NCI-H524 (cell line): ENCODE measurements at places on chromosomes 1 and 21.

DNA sequence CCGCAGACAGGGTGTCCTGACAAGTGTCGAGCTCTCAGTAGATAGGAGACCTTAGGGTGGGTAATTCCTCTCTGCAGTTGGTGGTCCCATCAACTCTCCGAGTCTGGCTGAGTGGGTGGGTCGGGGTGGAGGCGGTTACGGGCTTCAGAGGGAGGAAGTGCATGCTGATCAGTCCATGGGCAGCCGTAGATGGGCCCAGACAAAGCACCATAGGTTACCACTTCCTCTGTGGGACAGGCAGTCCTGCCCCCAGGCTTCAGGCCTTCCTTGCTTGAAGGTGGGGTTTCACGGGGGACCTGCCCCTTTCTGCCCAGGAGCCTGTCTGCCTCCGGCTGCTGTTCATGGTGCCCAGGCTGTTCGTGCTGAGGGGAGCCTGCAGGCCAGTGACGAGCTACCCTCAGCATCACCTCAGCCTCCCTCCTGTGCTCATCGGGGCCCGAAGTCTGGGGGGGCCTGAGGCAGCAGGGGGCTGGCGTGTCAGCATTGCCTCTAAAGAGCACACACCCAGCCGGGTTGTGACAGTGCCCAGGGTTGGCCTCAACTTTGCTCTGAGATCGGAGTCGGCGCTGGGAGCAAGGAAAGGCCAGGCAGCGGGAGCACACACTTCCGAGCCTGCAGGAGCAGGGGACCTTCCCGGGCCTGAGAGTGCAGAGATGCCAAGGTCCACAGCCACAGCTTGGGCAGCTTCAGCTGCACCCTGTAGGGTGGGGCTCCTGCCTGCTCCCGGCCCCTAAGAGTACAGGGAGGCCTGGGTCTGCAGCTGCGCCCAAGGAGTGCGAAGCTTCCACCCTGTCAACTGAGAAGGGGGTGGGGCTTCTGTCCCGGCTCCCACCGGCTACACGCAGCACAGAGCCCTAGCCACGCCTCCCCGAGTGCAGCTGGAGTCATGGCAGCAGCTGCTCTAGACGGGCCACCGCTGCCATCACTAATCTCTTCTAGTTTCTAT is 225.4 kb upstream of the NRIP1 start:
- peak; percentile 85 for DNase-seq

DNA sequence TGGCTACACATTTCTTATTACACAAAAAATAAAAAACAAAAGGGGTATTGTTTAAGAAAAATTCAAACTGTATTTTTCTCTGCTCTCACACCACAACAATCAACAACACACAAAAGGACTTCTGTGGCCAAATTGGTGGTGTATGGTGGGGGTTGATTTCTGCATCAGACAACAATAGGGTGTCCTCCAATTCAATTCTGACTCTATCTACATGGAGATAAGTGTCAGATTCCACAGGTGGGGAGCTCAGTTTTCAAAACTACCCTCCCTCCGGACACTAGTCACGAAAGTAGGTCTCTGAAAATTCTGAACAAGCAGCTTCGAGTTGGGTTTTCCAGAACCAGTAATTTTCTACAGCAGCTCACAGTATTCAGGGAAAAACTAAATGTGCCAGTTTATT is 744.9 kb upstream of the NCAM2 start:
- DNase-seq = no peak

DNA sequence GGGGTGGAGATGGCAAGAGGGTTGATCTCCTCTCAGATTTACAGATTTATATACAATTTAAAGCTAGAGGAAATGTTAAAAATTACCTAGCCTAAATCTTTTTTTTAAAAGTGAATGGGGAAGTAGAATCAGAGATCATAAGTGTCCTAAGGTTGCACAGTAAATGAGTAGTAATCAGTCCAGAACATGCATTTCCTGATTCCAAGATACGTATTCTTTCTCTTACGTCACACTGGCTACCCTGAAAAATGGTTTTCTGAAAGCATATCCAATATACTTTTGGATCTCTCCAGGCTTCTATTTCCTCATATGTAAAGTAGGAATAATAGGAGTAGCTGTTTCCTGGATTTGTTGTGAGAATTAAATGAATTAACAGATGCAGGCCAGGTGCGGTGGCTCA is 11.7 kb downstream of the GADD45A start:
- no peak for DNase-seq

GRCh38 chr1:65059930-65060538 is 88.0 kb upstream of the AK4 start:
- peak; percentile 25 for DNase-seq
